ENCODE measurements at places on chromosomes 7 and 10.

GRCh38 chr7:106290319-106290718 is 5.5 kb upstream of the NAMPT start:
- DNase-seq: no peak

DNA sequence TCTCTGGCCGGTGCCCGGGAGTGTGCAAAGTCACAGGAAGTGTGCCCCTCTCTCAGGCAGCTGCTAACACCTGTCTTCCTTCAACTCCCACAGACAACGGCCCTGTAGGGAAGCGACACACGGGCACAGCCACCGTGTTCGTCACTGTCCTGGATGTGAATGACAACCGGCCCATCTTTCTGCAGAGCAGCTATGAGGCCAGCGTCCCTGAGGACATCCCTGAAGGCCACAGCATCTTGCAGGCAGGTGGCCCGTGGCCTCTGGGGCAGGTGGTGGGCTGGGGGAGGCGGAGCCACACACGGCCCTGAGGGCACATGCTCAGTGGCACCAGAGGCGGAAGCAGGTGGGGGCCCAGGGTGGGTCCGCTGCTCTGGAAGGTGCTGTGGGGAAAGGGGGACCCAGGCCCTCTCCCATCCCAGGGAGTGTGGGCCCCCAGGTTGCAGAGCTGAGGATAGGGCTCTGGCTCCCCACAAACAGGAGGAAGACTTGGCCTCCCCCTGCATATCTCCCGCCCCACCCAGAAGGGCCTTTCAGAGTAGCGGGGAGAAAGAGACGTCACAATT is 6.9 kb downstream of the C10orf105 start:
- no peak for DNase-seq

- no peak for DNase-seq
Observed at GRCh38 chr7:42128703-42129102, 108.3 kb downstream of the GLI3 start.

GRCh38 chr7:42167206-42167605 is 69.8 kb downstream of the GLI3 start:
- no peak for DNase-seq

DNA sequence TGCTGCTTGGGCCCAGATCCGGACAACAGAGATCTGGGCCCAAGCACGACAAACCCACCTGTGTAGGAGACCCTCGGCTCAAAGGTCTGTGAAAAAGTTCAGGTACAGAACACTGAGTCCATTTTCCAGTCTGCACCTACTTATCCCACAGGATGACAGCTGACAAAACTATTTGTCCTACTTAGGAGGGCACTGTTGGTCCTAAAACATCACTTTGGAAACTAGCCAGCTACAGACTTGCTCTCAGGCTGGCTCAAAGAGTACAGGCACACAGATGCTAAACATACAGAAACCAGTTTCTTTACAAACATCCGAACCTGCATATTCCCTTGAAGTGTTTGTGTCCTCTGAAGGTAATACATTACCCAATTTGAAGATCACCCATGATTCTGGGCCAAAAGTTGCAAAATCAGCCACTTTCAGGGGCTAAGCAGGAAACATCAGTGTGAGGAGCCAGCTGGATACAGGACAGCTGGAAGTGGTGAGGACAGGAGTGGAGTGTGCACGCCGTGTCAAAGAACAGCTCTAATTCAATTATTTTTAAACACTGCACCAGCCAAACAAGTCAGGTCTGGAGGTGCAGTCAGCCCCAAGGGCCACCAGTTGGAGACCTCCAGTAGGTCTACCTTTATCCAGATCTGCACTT is 88.5 kb downstream of the NOC3L start:
- DNase-seq: no peak

DNA sequence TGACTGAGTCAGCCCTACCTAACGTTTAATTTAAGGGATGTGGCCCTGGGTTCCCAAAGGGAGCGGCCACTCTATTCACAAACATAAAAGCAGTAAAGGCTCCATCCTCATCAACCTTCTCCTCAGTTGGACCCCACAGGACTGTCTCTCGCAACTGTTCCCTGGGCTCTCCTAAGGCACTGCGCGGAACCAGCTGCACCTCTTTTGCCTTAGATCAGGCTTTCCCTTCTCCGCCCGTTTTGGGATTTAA is 689 bp upstream of the GTPBP4 start:
- DNase-seq: no peak

GRCh38 chr10:113471241-113471996 is 81.4 kb upstream of the HABP2 start:
- no peak for DNase-seq

GRCh38 chr7:87058744-87059524 is 520 bp downstream of the ELAPOR2 start:
- DNase-seq: no peak

GRCh38 chr7:29956487-29956836 is 33.1 kb downstream of the SCRN1 start:
- DNase-seq: no peak

DNA sequence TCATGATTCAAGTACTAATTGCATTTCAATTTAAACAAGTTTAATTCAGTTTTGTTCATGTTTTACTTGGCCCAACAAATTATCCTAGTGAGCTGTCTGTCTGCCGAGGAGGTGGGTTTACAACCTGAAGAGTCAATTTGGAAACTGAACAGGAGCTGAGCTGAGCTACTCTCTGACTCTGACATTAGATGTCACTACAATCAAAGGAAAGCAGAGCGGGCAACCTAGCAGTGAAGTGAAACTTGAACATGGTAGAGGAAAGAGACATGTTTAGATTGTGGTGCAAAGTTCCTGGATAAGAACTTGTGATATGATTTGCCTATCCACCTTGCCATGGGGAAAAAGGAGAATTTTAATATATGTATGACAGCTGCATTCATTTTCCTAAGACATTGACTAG is 9.6 kb upstream of the AGR3 start:
- peak; percentile 45 for DNase-seq

DNA sequence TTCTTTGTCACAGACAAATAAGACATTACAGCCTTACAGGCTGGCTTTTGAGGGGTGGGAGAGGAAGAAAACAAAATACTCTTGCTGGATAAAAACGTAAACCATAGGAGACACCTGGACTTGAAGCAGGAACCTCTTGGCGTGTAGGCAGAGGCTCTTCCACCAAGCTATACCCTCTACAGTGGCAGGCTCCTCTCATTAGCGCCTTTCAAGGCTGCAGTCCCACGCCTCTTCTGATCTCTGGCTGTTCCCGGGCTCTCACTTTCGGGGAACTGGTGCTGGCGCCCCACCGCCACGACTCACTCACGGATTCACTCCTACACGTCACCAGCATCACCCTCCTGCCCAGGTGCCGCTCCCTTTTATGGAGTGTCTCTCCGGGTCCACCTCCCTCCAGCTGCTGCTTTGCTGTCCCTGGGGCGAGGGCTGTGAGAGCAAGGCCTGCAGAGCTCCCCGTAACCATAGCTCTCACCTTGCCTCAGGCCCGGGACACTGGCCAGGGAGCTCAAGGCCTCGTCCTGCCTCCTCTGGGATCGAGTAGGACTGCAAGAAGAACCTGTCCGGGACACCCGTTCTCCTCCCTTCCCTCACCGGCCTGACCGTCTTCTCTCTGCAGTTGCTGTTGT is 62.6 kb downstream of the ZNF777 start:
- DNase-seq: no peak

GRCh38 chr7:98209166-98209920 is 1.9 kb upstream of the BHLHA15 start:
- no peak for DNase-seq

GRCh38 chr7:145331076-145331475 is 495.2 kb upstream of the TPK1 start:
- no peak for DNase-seq

DNA sequence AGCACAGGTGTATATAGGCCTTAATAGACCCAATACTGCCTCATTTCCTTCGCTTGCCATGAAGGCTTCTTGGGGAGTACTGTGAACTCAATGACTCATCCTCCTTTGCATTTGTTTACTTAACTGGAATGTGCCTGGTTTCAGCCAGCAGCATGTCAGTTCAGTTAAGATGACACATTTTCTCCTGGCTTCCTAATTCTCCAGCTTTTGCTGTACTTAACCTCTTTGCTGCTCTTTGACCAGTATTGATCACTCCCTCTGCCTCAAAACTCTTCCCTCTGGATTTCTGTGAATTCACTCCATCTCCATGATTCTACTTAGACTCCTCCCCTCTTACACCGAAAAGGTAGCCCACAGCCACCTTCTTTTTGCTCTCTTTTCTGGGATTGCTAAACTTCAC is 135.7 kb downstream of the MAGI2 start:
- peak; percentile 80 for DNase-seq

Measured in stromal cell of bone marrow (primary cell).